ACHN (cell line): ENCODE measurements at places on chromosomes 16 and 17.

DNA sequence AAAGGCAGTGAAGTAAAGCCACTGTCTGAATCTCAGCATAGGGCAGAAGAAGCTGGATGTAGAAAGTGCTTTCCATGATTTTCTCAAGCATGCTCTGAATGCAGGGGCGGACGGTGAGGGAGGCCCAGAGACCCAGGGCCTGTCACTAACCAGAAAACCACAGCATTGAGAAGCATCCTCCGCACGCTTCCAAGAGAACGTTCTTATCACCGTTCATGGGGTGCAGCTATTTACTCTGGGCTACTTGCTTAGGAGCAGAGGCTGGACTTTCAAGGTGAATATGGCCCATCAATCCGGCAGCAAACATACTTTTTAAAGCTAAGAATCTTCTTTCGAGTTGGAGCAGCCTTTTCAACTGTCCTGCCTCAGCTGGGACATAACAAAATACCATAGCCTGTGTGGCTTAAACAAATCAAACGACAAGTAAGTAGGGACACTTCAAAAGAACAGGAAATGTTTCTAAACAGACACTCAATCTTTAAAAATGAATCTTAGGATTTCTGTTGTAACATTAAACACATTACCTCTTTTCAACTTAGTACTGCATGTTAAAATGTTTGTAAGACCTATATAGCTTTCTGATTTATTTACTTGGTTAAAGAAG is 46.5 kb upstream of the CDRT4 start:
- no peak for DNase-seq

- DNase-seq = no peak
Measured at GRCh38 chr17:28272166-28272565, 46.8 kb upstream of the TMEM97 start.

DNA sequence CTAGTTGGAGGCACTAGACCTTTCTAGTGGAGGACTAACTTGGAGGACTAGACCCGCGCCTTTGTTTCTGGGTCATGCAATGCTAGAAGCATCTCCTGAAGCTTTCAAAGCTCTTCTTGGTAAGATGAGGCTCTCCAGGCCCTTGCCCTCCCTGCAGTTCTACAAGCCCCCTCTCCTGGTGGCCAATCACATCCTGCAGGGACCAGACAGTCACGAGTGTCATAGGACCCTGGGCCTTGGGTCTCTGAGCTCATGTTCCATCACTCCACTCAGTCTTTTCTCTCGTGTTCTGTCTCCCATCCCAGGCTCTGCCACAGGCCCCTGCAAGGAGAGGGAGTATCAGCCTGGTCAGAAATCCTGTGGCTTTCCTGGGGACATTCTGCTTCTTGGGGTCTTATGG is 119.6 kb downstream of the CYLD start:
- DNase-seq = no peak

DNA sequence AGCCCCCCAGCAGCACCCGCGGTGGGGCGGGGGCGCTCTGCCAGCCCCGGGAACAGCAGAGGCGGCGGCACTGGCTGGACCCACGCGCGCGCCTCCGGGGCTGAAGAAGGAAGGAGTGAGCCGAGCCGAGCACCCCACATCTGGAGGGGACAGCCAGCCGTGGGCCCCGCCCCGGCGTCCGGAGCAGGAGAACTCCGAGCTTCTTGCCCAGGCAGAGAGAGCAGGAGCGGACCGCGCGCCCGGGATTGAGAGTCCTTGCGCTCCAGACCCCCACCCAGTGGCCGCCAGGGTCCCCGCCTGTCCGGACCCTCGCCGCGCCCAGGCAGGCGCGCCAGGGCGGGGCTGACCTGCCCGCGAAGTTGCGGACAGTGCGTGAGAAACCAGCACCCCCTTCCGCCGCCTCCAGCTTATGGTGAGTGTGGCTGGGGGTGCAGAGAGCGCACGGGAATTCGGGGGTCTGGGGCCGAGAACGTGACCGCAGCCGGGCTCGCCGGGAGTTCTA is 921.9 kb upstream of the EEF2KMT start:
- no peak for DNase-seq

GRCh38 chr17:63268827-63269226 is 177.3 kb downstream of the CYB561 start:
- no peak for DNase-seq

- DNase-seq = peak; percentile 76
Measured at GRCh38 chr16:87076950-87077749, 240.0 kb downstream of the C16orf95 start.

DNA sequence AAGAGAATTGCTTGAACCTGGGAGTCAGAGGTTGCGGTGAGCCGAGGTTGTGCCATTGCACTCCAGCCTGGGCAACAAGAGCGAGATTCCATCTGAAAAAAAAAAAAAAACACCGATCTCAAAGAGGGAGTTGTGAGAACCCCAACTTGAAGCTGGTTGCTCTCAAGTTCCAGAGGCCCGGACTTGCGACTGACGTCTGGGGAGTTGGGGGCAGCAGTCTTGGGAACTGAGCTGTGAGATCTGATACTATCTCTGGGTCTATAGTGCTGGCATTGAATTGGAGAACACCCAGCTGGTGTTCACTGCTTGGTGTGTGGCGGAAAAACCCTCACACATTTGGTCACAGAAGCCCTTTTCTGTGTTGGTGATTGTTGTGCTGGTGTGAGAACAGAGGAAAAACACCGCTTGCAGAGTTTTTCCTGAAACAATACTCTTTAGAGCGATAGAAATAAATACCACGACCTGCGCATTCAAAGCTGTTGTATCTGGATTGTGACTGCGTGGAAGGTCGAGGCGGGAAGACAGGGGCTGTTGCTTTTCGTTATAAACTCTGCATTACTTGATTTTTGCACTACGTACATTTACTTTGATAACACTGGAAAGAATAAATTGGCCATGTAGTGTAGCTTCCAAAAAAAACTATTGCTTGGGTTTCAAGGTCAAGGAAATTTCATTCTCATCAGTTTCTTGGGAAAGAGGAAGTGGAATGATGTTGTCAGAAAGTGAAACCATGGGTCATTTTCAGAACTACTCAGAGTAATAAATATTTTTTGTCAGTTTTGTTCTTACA is 8.8 kb downstream of the SCIMP start:
- DNase-seq = no peak

- DNase-seq = no peak
Measured at GRCh38 chr16:3518292-3518985, 17.6 kb downstream of the CLUAP1 start.

- peak; percentile 16 for DNase-seq
Measured at GRCh38 chr17:27529230-27529796, 73.1 kb downstream of the KSR1 start.

DNA sequence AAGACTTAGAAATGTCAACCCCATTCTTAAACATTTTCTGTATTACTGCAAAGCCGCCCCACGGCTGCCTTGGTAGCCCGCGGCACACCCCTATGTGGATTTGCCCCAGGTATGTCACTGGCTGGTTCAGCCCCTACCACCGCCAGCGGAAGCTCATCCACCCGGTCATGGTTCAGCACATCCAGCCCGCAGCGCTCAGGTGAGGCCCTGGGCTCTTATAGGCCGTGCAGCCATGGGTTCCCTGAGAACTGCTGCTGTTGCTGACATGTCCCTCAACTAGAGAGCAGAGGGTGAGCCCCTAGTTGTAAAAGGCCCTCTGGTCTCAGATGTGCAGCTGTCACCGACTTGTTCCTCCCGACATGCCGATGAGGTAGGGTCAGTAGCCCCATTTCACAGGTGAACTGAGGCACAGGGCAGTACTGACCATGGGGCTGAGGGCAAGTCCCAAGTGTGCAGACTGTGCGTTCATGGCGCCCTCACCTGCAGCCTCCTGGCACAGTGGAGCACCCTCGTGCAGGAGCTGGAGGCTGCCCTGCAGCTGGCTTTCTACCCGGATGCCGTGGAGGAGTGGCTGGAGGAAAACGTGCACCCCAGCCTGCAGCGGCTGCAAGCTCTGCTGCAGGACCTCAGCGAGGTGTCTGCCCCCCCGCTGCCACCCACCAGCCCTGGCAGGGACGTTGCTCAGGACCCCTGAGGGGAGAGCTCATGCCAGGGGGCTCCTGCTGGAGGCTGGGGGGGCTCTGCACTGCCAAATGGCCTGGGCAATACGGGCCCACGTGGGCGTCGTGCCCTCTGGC is 8.7 kb downstream of the CYBC1 start:
- DNase-seq = no peak

GRCh38 chr17:36632916-36633771 is 31.8 kb downstream of the MRM1 start:
- DNase-seq = no peak

GRCh38 chr17:62581764-62582163 is 45.7 kb upstream of the MRC2 start:
- DNase-seq = no peak

- DNase-seq = no peak
Measured at GRCh38 chr17:39104046-39104445, 47.4 kb downstream of the PLXDC1 start.

DNA sequence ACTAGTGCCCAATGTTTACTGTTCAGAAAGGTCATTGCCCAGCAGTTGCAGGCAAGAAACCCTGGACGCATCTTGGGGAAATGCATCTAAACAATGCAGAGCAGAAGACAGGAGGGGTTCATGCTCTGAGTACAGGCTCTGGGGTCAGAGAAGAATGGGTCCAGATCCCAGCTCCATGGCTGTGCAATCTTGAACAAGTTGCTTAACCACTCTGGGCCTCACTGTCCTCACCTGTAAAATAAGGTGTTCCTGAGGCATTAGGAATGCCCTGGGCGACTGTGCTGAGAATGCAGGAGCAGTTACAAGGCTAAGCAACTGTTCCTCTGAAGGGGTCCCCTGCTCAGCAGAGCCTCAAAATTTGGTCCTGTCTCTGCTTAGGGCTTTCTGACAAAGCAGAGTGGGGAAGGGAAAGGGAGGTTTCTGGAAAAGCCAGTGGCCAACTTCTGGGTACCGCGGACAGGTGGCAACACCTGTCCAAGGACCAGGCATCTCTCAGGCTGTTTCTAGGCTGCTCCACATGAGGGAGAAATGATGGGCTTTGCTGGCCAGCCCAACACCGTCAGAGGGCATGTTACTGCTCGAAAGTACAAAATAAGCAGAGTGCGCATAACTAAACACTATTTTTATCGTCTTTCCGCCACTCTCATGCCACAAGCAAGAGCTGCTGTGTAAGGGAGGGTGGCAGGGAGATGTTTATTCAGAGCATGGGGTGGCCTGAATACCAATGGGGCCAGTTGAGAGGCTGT is 176.8 kb downstream of the XYLT1 start:
- no peak for DNase-seq

DNA sequence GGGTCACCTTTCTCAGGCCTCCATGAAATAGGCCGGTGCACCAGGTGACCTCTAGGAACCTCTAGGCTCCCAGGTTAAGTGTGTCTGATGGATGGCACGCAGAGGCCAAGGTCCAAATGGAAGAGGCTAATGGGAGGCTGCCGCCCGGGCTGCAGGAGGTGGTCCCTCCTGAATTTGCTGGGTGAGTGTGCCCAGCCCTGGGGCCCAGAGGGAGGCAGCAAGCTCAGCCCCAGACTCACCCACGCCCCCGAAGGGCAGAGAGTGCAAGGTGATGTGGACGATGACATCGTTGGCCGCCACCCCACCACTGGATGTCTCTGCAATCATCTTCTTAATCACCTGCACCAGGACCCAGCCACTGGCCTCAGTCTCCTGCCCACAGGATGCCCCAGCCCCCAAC is 9.3 kb downstream of the ALDH3A1 start:
- no peak for DNase-seq

DNA sequence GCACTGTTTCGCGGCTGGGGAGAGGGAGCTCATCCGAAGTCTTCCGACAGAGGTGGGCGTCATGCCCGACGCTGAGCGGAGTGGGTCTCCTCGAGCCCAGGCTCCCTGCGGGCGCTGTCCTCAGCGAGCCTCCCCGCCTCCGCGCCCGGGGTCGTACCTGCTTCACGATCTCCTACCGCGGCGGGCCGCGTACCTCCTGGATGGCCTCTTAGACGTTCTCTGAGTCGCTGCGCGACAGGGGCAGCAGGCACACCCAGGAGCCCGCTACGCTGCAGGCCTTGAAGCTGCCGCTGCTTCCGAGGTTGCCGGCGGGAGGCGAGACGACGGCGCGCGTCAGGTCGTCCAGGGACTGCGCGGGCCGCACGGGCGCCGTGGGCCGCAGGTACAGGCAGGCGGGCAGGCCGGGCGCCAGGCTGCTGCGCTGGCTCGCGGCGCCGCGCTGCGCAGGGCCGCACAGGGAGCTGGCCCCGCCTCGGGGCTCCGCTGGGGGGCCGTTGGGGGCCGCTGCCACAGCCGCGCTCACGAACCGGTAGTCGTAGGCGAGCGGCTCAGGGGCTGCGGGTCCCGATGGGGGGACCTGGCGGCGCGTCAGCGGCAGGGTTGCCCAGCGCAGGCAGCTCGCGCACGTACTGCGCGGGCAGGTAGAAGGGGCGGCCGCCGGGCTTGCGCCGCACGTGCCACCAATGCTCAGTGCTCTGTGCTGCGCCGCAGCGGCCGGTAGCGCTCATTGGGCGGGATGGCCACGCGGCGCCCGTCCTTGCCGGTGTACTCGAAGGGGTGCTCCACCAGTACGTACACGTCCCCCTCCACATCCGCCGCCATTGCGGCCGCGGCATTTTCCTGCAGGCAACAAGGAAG is 116.4 kb upstream of the SMURF2 start:
- no peak for DNase-seq

- no peak for DNase-seq
Measured at GRCh38 chr17:77837917-77838316, 120.6 kb upstream of the TNRC6C start.
